ENCODE measurements at places on chromosomes 11 and 22.

DNA sequence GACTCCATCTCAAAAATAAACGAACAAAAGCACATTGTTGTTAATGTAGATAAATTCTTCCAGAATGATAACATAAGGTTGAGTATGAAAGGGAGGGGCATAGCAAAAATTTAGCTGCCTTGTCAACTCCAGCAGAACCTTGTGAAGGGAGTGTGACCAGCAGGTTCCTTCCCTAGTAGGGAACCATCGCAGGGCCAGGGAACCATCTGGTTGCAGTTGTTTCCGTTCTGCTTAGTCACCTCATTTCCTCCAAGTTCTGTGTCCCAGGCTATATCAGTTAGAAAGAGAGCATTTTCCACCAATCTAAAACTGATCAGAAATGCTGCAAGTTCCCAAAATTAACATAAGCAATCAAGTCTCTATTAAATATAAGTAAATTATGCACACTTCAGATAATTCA lies 126.7 kb upstream of the BLID start:
- DNase-seq: no peak

- DNase-seq: no peak
These were observed 25.1 kb upstream of the CCDC134 start for GRCh38 chr22:41775338-41775737.

GRCh38 chr22:17476838-17477237 lies 86.5 kb upstream of the SLC25A18 start:
- DNase-seq: no peak

DNA sequence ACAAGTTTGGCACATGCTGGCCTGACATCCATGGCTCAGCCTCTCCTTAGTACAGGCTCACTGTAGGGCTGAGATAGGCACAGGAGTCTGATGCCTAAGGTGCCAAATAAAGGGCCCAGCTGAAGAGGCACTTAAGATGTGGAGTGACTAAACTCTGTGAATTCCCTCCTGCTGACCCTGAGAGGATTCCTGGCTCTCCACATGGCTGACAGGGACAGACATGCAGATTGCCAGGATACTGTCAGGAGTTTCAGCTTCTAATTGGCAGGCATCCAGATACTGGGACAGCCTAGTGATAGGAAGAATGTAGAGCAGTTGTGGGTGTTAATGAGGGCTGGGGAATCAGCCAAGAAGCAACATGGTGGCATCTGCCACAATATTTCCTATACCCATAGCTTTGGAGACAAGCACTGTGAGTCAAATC lies 558.7 kb downstream of the INSC start:
- DNase-seq: no peak

GRCh38 chr11:130418756-130419155 lies 9.7 kb downstream of the ADAMTS8 start:
- no peak for DNase-seq

DNA sequence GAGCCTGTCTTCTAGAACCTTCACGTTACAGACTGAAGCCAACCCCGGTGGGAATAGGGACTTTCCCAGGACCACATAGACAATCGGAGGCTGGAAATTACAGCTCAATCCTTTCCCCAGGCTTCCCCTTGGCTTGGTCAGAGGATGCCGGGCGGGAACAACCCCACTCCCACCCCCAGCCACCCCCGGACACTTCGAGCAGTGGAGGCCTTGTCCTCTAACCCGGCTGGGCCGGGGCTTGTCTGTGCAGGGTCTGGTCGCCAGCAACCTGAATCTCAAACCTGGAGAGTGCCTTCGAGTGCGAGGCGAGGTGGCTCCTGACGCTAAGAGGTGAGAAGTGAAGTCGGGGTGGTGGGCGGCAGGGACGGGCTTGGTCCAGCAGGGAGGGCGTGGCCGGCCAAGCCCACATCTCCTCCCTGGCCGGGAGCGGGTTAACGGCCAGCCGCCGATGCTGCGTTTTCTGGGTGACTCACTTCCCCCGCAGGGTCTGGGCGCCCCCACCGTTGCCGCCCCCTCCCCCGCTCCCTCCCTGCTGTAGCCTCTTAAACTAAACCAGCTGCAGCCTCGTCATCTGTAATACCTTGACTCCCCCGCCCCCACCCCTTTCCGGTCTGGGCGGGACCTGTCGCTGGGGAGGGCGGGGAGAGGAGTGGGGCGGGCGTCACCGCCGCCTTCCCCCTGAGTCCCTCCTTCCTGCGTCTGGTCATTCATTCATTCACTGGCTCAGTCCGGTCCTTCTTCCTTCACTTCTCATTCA lies 1.5 kb downstream of the LGALS1 start:
- DNase-seq: peak; percentile 93

DNA sequence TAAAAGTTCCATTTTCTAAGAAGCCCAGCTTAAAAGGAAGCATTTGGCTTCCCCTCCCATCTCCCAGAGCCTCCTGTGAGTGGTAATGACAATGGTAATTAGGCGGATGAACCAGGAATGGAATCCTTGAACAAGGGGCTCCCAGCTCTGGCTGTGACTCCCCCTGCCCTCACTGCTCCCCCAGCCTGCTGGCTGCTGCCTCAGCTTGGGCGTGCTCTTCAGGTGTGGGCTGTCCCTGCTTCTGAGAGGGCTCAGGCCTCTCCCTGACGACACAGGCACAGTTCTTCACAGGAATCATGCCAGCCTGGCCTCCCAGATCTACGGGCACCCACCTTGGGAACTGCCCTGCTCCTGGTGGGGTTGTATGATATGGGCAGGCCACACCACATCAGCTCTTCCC lies 81.7 kb upstream of the NARS2 start:
- DNase-seq: no peak
